Hepatocyte (in vitro differentiated cells): ENCODE measurements at places on chromosomes 11 and 22. TPM values are rescaled to one million over a fixed set of nuclear protein-coding genes. Genes with fewer than 3 reads are reported as not detected.
A peak's percentile ranks its signal among the peaks of the same experiment; 100 is the strongest.

CASP5 gene
- total RNA-seq, result 2.9 and 6.9 TPM in 2 replicates

APOBEC3B gene
- total RNA-seq, result 2.2 TPM in 2 replicates

DNA sequence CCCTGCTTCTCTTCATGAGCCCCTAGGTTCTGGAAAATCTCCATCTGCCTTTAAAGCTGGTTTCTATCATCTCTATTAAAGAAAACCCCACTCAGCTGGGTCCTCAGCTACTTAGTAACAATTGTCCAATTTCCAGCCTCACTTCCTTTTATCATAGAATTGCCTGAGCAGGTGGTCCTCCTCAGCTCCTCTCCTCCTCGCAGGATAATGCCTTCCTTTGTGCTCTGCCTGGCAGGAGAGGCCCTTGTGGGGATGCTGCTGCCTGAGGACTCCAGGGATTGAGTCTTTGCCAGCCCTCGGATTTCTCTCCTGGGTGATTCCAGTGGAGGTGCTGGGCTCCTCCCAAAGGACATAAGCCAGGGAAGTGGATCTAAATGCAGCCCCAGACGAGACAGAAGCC lies 448.3 kb downstream of the INSC start:
- H3K36me3 ChIP-seq, result no peaks in the 10 kb centered on the region
- peaks cover 4% of the 10 kb centered on the region for H3K27me3 ChIP-seq
- DNase-seq, result no peak

NXPE4 gene
- total RNA-seq, result 0.10 TPM in 1 of 2 replicates, not detected in the other

GRCh38 chr11:5280582-5281102 lies 10.9 kb upstream of the HBE1 start:
- H3K4me3 ChIP-seq, result no peak overlapping the region
- H3K36me3 ChIP-seq, result no peaks in the 10 kb centered on the region
- DNase-seq, result peak; percentile 74
- no peaks in the 10 kb centered on the region for H3K4me1 ChIP-seq

DNA sequence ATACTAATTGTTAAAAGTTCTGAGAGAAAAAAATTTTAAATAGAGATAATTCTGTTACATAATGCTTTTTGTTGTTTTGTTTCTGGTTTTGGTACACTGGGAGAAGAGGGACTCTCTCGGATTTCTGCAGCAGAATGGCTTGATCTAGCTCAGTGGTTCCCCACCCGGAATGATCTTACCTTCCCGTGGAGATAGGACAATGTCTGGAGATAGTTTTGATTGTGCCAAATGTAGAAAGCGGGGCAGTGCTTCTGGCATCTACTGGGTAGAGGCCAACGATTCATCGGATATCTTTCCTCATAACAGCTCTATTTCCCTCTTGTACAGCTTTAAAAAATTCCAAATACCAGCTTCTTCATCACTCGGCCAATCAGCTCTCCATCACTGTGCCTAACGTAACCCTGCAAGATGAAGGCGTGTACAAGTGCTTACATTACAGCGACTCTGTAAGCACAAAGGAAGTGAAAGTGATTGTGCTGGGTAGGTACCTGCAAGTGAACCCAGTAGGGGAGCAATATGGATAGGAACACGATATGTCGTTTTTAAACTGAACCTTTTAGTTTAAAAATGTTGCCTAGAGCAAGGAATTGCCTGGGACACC lies 13.2 kb downstream of the CRTAM start:
- H3K4me1 ChIP-seq, result no peaks in the 10 kb centered on the region
- no peak overlapping the region for H3K27ac ChIP-seq

DNA sequence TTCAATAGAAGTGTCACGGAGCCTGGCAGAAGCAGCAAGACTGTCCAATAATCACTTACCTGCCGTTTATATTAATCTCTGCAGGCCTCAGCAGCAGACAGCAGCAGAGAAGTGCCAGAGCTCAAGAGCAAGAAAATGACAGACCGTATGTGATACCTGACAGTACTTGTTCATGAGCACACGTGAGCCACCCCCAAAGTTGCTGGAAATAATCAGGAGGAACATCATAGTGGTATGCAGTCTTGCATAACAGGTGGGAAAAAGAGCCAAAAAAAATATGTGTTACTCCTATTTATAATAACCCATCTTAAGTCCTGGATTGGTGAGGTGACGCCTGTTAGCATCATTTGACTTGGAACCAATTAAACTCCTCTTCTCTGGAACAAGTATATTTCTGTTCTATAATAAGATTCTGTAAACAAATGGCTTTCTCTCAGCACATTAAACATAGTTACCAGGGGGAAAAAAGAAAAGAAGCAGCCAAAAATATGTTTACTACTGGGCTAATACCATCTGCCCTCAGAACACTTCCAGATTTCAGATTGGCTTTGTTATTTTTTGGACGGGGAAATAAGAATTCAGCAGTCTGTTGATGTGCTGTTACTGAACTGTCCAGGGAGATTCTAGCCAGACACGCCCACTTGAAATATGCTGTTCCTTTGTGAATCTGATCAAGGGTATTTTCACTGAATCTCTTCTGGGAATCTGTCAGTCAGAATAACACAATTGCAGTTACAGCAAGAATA lies 7.9 kb upstream of the SLN start:
- no peaks in the 10 kb centered on the region for H3K4me1 ChIP-seq
- no peak for DNase-seq
- no peak overlapping the region for H3K4me3 ChIP-seq
- H3K36me3 ChIP-seq, result no peaks in the 10 kb centered on the region

- peaks cover 15% of the 10 kb centered on the region for H3K4me1 ChIP-seq
- no peak overlapping the region for H3K4me3 ChIP-seq
- H3K36me3 ChIP-seq, result no peaks in the 10 kb centered on the region
- H3K27me3 ChIP-seq, result no peaks in the 10 kb centered on the region
Measured at GRCh38 chr11:18091731-18092130, 14.2 kb downstream of the SAAL1 start.
